Activated CD8-positive, alpha-beta memory T cell treated with anti-CD3 and anti-CD28 coated beads for 1 hour (primary cell): ENCODE measurements at places on chromosomes 6 and 20.

DNA sequence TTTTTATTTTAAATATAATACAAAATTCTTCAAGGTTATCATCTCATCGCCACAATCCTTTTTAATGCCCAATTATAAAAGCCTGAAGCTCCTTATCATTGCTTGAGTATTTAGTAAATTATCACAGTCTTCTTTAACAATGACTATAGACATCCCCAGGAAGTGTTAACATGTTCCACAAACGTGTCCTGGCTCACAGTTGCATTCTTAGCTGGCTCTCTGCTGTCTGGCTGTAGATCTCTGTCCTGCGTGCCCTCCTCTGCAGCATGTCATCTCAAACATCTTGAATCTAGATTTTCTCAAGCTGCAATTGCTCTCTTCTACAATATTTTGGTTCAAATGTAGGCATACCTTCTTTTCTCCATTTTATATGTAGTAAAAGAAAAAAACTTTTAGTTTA is 885.2 kb downstream of the EPHA7 start:
- no peak for DNase-seq

GRCh38 chr6:152364866-152365265 is 272.3 kb downstream of the SYNE1 start:
- DNase-seq: no peak

DNA sequence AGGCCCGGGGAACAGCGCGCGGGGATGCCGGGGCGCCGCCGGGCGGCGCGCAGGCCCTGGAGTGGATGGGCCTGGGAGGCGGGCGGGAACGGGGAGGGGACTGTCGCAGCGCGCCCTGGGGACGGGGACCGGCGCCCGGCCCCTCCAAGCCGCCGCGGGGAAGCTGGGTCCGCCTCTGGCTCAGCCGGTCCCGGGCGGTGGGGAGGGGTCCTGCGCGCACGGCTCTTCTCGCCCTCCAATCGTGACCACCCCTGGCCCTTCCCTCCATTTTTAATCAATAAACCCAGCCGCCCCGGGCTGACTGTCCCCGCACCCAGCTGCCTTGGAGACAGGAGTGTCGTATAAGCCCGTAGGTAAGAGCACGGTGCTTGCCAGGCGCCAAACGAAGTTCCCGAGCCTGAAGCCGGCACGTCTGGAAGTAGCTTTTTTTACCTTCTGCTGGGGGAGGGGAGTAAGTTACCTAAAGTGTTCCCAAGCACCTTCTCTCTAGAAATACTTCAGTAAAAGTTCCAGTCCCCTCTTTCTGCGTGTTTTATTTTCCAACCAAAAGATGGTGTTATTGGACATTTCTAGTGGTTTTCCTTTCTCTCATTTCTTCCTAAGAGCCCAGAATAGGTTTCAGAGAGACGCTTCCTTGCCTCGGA is 780 bp upstream of the TAF4 start:
- peak; percentile 17 for DNase-seq

DNA sequence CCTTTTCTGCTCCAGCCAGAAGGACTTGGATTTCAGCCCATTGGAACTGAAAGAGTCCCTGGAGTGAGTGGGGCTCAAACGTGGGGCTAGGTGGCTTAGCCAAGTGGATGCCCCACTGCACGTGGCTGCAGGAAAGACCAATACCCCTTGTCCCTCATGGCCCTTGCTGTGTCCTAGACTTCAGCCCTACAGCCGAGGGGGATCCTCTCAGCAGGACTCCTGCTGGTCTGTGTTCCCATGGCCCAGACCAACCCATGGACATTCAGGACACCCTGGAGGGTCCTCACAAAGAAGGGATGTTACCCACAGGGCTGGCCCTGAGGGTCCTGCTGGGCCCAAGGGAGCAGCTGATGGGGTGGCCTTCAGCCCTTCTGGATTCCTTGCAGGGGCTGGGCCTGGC is 30.0 kb upstream of the PHACTR3 start:
- no peak for DNase-seq

- no peak for DNase-seq
Observed at GRCh38 chr6:54621285-54621684, 225.3 kb upstream of the FAM83B start.

DNA sequence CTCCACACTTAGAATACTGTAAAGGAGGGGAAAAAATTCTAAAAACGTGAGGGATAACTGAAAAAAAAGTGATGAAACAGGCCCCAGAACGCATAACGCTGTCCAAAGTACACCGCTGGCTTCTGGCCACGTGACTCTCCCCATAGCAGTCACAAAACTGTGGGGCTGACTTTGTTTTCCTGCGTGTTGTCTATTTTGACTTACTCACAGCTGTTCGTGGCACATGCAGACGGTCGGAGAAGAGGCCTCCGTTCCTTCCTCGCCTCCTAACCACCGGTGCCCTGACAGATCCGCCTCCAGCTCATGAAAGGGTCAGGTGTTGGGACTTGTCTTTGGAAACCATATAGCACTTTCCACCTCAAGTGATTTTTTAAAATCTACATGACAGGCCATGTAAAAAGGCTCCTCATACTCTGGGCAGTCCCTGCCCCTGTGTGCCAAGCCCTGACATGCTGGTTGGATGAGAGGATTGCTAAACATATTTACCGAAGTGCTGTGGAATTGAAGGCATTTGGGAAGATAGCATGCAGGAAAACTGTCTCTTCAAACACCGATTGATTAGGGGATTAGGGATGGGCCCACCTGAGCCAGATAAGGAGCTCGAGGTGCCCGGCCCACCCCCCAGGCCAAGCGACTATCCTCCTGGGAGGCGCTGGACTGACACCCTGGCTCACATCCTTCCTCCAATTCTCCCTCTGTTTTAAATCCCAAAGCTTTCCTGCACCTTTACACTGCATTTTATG is 54.8 kb downstream of the DACT2 start:
- DNase-seq: no peak

DNA sequence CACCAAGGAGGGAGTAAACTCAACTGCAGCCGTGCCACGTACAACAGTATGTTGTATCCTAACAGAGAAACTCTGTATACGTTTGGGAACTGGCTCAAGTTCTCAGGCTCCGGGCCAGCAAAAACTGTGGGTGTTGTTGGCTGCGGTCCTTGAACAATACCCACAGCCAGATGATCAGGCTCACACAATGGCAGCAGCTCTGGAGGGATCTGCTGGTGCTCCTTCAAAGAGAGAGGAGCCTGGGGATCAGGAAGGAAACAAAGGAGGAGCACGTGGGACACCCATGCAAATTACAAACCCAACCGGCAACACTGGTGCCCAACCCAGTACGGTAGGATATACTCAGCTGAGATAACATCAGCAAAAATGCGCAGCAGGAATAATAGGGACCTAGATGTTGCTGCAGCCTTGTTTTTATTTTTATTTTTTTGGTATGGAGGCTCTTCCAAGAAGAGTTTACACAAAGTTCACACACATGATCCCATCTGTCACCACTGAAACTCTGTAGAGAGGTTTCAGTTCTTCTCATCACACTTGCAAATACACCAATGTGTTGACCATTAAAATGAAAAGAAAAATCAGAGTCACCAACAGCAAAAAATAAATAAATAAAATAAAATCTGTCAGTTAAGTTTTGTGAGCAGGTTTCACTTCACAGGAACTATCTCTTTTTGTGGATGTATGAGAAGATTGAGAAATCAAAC is 41.2 kb upstream of the PDE10A start:
- DNase-seq: no peak

DNA sequence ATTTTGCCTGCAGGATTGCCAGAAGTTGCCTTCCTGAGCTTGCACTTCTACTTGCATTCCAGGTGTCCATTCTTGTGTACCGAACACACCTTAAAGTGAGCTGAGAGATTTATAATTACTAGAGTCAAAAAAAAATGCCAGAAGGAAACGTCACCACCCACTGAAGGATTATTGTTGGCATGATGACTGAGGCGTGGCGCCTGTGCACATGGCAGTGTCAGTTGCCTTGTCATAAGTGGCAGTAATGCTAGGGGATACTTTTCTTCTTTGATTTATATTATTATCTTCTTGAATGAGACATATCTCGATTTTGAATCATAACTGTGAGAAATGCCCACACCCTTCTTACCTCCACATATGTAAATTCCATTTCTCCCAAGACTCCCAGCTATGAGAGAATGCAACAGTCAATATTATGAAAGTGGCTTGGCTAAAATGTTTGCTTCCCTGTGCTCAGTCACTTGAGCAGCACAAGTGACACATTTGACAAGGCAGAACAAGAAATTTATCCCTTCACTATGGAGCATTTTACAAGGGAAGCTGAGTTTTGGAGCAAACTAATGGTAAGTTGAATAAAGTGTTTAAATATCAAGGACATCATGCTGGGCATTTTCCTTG is 149.5 kb upstream of the SASH1 start:
- no peak for DNase-seq

- DNase-seq: no peak
Observed at GRCh38 chr6:70592391-70593117, 25.8 kb downstream of the SDHAF4 start.

DNA sequence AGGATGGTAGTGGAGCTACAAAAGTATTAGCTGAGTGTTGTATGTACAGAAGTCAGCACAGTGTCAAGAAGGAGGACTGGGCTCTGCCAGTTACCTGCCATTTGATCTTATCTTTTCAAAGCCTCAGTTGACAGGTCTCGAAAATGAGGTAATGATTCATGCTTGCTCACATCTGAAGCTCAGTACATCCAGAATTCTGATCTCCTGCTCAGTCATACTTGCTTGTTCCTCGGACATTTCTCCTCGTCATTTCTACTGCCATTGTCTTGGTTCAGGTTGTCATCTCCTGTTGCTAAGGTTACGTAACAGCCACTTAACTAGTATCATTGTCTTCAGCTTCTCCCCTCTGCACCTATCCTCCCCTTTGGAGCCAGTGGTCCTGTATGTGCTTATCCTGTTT is 89.5 kb downstream of the SLX4IP start:
- DNase-seq: no peak
